ENCODE measurements at places on chromosomes 11 and 22.

DNA sequence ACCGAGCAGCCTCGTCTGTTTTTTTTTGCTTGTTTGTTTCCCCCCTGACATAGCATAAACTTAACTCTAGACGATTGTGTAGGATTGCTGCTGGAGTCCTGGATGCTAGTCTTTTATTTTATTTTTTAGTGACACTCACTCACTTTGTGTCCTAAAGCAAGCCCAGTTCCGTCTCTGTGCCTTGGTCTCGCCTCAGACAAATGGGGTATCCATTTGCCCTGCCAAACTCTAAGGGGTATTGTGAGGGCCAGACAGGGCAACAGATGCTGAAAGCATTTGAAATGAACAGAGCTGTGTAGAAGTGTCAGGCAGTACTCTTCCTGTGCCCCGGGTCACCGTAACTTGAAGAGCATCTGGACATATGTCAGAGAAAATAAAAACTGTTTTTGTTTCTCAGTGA is 34.8 kb upstream of the DKK3 start:
- DNase-seq, result no peak

DNA sequence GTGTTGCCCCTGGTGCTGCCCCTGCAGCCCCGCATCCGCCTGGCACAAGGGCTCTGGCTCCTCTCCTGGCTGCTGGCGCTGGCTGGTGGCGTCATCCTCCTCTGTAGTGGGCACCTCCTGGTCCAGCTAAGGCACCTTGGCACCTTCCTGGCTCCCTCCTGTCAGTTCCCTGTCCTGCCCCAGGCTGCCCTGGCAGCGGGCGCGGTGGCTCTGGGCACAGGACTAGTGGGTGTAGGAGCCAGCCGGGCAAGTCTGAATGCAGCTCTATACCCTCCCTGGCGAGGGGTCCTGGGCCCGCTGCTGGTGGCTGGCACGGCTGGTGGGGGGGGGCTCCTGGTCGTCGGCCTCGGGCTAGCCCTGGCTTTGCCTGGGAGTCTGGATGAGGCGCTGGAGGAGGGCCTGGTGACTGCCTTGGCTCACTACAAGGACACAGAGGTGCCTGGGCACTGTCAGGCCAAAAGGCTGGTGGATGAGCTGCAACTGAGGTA is 278 bp downstream of the ROM1 start:
- no peak for DNase-seq

DNA sequence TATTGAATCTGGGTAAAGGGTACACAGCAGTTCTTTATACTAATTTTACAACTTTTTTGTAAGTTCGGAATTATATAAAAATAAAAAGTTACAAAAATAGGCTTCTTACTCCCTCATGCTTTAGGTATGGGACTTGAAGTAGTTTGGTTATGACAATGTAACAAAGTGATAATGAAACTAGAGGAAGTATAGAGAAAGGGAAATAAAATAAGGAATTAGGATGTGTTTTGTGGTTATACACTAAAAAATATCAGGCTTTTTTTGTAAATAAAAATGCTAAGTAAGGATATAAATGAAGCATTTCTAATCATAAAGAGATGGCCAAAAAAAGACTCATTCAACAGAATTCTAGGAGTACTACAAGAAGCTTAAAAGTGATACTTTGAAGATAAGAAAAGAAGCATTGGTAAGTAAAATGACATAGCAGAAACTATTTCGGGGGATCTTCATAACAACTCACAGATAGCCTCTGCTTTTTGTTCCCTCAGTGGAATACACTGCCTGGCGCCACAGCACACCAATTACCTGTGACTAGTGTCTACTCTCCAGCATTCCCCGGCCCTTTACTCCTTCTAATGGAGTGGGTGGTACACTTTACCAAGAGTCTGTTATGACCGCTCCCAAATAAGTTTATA is 322.7 kb upstream of the PITPNB start:
- no peak for DNase-seq

DNA sequence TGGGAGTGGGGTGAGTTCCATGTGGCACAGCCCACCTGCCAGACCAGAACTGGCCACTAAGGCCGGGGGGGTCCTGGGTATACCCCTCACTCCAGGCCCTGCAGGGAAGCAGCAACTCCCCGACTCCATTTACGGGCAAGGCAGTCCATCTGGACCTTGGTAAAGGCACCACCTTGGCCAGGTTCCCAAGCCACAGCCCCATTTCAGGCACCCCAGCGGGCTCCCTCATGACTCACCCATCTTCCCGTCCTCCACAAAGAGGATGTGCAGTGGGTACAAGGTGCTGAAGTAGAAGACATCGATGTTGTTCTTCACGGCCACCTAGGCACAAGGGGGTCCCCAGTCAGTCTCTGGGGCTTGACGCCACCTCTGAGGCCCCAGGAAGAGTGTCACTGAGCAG is 15.7 kb upstream of the RASL10A start:
- no peak for DNase-seq

DNA sequence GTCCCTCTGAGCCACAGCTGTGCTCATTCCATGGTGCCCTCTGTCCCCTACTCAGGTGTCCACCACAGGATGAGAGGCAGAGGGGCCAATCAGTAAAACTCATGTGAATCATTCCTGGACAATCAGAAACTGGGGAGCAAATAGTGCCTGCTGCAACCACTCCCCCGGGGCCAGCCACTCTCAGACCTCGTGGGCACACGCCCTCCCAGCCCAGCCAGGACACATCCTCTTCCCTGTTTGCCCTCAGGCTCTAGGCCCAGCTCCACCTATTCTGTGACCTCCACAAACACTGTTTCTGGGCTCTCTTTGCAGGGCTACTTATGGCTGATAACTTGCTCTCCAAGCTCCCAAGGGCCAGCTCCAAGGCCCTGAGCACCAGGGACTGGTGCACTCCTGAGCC is 14.0 kb upstream of the KCTD14 start:
- DNase-seq, result no peak

DNA sequence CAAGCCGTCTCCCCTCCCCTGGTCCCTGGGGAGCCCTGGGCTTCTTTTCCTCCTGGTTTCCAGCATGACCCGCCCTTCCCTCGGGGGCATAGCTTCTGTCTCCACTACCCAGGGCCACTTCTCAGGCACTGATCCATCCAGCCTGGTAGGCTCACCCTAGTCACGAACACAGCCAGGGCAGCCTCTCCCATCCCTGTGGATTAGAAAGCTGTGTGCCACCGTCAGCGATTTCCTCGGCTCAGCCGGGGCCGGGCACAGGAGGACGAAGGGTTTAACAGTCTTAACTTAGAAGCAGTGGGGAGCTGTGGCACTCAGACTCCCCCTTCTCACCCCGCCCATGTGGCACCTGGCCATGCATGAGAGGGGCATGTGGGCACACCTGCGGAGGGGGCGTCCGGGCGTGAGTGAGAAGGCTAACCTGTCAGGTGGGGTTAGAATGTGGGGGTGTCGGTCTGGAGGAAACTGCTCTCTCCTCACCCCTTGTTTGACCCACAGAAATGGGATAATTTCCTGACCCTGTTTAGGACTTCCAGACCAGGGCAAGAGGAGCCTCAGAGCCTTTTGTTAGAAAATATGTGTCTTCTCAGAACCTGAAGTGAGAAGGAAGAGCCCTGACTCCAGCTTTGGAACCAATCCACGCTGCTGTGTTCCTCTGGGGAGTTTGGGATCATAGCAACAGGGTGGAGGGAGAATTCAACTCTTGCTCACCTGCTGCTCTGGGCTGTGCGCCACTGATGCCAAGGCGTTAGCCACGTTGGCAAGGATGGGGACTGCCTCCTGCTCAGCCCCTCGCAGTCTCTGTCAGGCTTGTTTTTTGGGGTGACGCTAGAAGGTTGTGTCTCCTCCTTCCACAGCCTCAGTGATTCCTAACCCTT is 14.6 kb downstream of the GLB1L2 start:
- no peak for DNase-seq

DNA sequence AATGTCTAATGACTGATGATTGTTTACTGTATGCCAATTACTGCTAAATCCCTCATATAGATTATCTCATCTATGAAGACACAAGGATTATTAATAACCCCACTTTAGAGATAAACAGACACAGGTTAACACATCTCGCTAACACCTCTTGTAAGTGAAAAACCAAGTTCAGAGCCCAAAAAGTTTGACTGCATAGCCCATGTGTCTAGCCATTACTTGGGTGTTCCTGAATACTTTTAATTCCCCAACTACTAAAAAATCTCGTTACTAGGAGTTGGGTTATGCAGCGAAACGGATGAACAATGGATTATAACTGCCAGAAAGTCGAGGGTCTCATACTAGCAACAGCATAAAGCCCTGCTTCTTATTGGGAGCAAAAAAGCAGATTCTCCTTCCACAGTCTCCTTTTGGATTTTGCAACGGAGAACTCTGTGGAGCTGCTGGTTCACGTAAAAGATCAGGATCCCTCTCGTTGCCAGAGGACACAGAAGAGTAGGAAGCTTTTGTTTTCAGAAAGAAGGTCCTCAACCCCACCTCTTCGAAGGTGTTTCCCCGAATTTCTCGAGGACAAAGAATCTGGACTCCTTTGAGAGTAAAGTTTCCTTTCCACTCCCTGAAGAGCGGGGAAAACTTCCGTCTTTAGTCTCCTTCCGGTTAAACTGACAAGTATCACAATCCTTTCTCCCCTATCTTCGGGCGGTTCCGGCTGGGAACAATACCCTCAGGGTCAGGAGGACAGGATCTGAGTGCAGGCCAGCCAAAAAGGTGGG is 979 bp downstream of the ZBED5 start:
- no peak for DNase-seq

GRCh38 chr11:47105541-47105940 is 71.1 kb downstream of the ARFGAP2 start:
- DNase-seq, result no peak

- no peak for DNase-seq
Observed at GRCh38 chr11:8871962-8872361, 39.0 kb upstream of the AKIP1 start.

DNA sequence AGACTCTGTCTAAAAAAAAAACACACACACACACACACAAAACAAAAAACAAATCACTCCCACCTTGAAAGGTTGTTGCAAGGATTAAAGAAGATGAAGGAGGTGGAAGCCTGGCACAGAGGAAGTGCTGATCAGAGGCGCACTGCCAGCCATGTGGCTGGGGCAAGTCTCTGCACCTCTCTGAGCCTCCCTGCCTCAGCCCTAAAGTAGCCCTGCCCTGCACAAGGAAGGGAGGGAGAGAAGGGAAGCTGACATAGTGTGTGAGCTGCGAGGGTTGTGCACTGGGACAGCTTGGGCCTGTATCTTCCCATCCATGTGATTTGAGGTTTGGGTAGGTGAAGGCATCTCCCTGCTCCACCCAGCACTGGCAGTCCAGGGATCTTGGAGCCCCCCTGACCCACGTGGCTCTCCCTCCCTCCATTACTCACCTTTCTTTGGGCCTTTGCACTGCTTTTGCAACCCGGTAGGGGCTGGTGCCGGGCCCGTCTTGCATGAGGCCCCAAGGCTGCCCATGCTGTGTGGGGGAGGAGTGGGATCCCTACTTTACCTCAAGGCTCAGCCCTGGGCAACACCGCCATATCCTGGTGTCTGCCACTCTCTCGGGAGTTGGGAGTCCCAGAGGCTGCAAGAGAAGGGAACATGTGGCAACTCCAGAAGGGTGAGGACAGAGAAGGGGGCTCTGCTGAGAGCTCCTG is 30.5 kb downstream of the IFT27 start:
- no peak for DNase-seq

DNA sequence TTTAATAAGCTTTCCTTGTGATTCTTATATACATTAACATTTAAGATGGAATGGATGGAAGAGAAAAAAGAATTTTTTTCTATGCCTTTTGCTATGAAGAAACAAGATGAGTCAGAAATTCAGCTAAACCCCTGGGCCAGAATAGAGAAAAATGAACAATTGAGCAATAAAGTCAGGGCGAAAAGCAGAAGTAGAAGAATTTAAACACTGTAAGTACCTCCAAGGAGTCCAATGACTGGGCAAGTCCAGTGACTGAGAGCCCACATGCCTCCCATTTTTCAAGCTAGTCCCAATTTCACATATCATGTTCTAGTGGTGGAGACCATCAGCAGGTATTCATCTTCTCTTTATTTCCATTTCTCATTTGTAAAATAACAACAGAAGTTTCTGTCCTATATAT is 18.6 kb upstream of the APLP2 start:
- DNase-seq, result no peak

- no peak for DNase-seq
Observed at GRCh38 chr11:117361432-117361831, 33.8 kb downstream of the CEP164 start.

DNA sequence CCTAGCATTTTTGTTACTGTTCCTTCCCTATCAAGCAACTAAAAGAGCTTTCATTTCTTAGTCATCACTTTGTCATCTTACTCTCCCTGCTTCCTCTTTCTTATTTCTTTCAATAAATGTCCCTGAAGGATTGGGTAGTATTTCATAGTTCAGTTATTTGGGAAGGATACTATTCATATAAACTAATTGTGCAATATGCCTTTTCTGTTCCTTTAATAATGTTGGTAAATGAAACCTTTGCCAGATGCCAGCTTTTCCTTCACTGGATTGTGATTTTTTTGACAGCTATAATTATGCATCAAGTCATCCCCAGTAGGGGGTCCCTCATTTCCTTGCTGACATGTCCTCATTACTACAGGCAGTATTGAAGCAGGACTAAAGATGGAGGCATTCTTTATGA is 101.7 kb downstream of the ATM start:
- DNase-seq, result no peak

DNA sequence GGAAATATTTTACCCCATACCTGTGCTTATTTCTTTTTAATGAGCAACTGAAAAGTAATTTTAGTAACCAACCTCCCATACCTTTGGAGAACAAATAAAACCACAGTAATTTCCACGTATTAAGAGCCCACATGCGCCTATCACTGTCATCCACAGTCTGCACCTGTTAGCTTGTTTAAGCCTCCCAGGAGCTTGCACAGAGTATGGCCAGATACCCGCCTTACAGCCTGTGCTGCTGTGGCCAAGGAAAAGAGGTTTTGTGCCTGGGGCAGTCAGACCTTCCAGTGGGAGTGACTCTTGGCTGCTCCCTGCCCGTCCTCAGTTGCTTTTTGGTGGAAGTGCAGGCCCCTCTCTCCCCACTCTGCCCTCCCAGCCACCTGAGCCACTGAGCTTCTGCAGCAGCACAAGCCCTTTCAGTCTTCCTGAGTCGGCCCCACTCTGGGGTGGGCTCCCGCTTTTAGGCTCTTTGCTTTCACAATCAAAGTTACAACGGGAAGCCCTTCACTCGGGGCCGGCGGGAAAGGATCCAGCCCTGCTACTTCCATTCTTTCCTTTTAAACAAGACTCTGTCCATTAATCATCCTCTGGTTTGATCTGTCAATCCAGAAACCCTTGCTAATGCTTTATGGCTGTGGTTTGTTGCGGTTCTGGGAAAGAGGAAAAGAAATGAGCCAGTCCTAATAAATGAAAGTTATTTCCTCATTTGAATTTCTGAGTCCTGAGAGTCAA is 308.8 kb downstream of the TBC1D22A start:
- no peak for DNase-seq

DNA sequence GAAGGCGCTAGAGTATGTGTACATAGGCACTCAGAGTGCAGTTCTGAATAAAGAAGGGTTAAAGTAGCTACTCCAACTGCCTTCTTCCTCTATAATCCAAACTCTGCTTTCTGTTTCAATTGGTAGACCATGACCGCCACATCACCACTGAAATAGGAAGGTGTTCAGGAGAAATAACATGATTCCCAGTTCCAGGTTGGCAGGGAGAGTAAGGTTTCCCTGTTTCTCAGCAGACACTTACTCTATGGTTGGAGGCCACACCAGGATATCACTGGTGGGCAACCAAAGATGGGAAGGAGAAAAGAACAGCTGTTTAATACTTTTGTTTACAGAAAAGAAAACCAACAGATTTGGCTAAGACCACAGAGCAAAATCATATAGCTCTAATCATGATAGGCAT is 37.9 kb downstream of the PAK1 start:
- no peak for DNase-seq

- DNase-seq, result no peak
Observed at GRCh38 chr11:134260983-134261382, 7.6 kb downstream of the ACAD8 start.

Data from stimulated activated CD8-positive, alpha-beta memory T cell treated with anti-CD3 and anti-CD28 coated beads, Interleukin-7, amount 100 ng/mL, for 4 hours (primary cell).